WTC11 (cell line): ENCODE measurements at places on chromosomes 6 and 20. TPM values are rescaled to one million over a fixed set of nuclear protein-coding genes. Genes with fewer than 3 reads are reported as not detected.

DNA sequence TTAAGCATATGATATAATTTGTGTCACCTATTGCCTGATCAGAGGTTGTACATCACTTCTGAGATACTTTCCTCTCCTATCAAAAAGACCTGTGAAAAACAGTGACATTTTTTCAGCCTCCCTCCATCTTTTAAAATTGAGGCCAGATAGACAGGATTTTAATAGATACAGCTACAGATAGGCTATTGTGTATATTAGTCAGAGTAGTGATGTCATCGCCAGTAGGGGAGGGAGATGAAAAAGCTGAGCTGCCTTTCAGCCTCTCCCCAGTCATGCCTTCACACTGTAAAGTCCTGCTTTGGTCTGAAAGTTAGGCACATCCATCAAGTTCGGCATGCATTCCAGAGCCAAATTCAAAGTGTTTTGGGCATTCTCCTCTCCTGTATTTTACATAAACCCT, 7.9 kb upstream of the PABPC1L start:
- peaks cover 50% of the 10 kb centered on the region for H3K36me3 ChIP-seq
- H3K27ac ChIP-seq, result no peak overlapping the region
- DNase-seq, result no peak
- H3K4me3 ChIP-seq, result no peak overlapping the region
- no peaks in the 10 kb centered on the region for H3K4me1 ChIP-seq

- H3K4me1 ChIP-seq, result peaks cover 81% of the 10 kb centered on the region
- no peak overlapping the region for H3K4me3 ChIP-seq
- peaks cover 3% of the 10 kb centered on the region for H3K36me3 ChIP-seq
- H3K27ac ChIP-seq, result peak overlapping the region; percentile 64; the same call in 1 of the 2 replicates
- DNase-seq, result no peak
- H3K27me3 ChIP-seq, result no peaks in the 10 kb centered on the region
Observed at GRCh38 chr6:42446370-42446769, 5.4 kb downstream of the TRERF1 start.

- DNase-seq, result no peak
- peak overlapping the region; percentile 98 for H3K27ac ChIP-seq
- H3K4me1 ChIP-seq, result peaks cover 68% of the 10 kb centered on the region
- H3K27me3 ChIP-seq, result no peaks in the 10 kb centered on the region
- no peaks in the 10 kb centered on the region for H3K36me3 ChIP-seq
Observed at GRCh38 chr6:26025047-26025893, 62.0 kb upstream of the HFE start.

DNA sequence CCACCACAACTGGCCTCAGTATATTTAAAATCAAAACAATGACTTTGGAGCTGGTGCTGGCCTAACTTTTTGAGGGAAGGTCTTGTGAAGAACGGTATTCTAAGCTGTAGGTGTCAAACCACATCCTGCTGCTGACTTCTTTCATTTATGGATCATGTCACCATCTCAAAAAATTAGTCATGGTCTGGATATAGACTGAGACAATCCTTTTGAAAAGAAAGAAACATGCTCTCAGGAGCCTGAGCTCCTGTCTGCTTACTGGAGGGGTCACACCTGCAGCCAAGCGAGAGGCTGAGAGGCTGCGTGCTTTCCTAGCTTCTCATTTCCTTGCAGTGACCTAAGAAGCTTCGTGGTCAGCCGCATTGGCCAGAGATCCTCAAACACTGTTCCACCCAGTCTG, 55.2 kb downstream of the TIAM2 start:
- no peaks in the 10 kb centered on the region for H3K36me3 ChIP-seq
- peaks cover 13% of the 10 kb centered on the region for H3K4me1 ChIP-seq
- no peaks in the 10 kb centered on the region for H3K27me3 ChIP-seq

DNA sequence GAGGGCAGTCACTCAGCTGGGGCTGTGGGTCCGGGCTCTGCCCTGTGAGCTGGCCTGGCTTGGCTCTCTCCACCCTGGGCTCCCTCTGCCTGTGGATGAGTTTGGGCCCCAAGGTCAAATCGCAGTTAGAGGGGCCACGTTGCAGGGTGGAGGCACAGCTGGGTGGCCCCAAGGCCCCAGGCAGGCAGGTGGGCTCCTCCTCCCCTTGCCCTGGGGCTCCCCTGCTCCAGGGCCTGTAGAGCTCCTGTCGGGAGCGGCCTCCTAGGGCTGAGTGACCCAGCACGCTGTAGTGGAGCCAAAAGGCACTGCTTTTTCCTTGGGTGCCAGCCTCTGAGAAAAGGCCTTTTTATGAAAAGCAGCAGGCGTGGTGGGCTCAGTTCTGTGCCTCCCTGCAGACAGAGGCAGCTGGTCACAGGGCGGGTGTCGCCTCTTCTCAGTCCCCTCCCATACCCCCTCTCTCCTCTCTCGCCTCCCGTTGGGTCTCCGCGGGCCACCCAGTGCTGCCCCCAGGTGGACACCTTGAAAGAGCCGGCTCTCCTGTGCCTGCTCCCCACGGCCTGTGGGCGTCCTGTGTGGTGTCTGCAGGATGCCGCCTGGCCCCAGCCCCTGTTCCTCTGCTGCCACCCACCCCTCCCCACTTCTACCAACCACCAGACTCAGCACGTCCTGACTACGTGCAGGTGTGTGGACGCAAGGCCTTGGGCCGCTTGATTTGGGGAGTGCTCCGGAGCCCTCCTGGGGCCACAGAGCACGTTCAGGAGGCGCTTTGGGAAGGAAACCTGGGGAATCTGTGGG, 13.2 kb downstream of the SS18L1 start:
- H3K36me3 ChIP-seq, result peaks cover 37% of the 10 kb centered on the region
- peaks cover 28% of the 10 kb centered on the region for H3K4me1 ChIP-seq
- H3K4me3 ChIP-seq, result no peak overlapping the region
- peak; percentile 86 for DNase-seq

DNA sequence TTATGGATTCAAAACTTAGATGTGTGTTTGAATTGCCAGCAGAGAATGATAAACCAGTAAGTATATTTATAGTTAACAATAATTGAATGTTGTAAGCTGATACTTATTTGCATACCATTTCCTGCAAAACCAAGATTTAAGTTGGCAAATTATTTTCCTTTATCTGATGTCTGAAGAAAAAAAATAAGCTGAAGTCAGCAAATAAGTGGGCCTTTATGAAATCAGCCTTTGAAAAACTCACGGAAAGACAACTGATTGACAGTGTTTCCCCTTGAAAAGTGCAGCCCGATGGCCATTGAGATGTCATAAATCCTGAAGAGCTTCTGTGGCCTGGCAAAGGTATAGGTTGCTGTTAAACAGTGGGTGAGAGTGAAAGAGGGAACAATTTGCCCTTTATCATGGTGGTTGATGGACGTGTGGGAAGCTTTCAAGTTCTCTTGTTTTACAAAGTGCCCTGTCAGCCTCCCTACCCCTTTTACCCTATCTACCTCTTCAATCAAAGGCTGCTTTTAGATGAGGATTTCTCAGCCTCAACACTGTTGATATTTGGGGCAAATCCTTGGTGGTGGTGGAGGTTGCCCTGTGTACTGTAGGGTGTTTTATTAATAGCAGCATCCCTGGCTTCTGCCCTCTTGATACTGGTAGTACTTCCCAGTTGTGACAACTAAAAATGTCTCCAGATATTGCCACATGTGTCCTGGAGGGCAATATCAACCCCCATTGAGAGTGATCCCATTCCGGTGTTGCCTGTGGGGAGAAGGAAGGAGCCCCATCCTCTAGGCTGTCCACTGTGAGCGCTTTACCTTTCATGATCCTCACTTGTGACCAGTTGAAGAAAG, 50.2 kb downstream of the VAPB start:
- H3K27me3 ChIP-seq, result no peaks in the 10 kb centered on the region
- peaks cover 65% of the 10 kb centered on the region for H3K4me1 ChIP-seq
- no peak for DNase-seq
- H3K36me3 ChIP-seq, result peaks cover 22% of the 10 kb centered on the region
- peak overlapping the region; percentile 82 for H3K27ac ChIP-seq

- H3K27me3 ChIP-seq, result peaks cover 13% of the 10 kb centered on the region
- H3K4me1 ChIP-seq, result peaks cover 11% of the 10 kb centered on the region
- H3K4me3 ChIP-seq, result no peak overlapping the region
- no peak overlapping the region for H3K27ac ChIP-seq
Observed at GRCh38 chr20:40702504-40702903, 13.5 kb upstream of the MAFB start.

DNA sequence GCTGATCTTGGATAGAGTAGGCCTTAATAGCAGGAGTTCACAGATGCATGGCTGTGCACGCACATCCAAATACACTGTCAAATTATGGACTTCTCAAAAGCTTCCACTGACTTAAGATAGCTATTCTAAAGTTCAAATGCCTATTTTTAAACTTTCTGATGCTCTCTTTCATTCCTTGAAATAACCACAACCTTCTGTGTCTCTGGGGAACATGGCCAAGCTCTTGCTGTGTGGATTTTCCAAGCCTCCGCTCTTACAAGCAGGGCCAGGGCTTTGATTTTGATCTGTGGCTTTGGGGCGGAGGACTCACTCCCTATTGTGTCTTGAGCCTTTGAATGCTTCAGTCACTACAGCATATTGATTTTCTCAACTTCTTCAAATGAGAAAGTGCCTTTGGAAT, 35.7 kb upstream of the SNRPB2 start:
- no peaks in the 10 kb centered on the region for H3K4me1 ChIP-seq
- H3K36me3 ChIP-seq, result no peaks in the 10 kb centered on the region
- H3K27me3 ChIP-seq, result no peaks in the 10 kb centered on the region
- no peak for DNase-seq
- no peak overlapping the region for H3K4me3 ChIP-seq

DNA sequence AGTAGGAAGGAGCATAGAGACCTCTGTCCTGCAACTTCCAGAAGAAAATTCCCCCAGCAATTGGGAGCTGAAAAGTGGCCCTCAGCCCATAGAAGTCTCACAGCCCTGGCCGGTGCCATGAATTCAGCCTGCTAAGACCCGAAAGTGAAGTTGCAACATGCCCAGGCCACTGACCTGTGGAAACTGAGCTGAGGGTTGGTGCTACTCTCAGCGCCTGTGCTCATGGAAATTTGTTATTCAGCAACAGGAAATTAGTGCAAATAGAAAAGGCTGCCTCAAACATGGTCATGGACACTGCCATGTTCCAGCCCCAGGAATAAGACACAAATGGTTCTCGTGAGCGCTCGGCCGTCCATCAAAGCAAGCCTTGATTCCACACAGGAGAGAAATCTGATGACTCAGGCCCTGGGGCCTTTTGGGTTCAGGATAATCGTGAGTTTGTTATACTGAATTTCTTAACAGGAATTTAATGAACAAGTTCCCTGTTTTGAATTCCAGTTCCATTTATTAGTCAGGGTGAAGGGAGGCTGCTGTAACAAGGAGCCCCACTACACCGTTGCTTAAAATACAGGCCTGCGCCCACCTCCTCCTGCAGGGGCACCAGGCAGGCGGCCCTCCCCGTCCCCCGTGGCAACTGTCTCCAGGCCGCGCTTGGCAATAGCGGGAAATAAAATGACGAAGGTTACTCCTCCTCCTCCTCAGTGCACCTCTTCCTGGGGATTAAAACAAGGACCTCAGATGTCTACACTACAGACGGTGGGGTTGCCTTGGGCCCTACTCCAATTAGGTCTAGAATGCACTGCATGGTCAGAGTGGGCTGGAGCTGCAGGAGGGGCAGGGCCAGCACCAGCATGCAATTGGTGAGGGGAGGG, 152.9 kb downstream of the ERMARD start:
- no peak overlapping the region for H3K4me3 ChIP-seq
- peaks cover 3% of the 10 kb centered on the region; the same call in 1 of the 2 replicates for H3K4me1 ChIP-seq
- no peaks in the 10 kb centered on the region; the same call in 1 of the 2 replicates for H3K27me3 ChIP-seq
- H3K27ac ChIP-seq, result no peak overlapping the region

DNA sequence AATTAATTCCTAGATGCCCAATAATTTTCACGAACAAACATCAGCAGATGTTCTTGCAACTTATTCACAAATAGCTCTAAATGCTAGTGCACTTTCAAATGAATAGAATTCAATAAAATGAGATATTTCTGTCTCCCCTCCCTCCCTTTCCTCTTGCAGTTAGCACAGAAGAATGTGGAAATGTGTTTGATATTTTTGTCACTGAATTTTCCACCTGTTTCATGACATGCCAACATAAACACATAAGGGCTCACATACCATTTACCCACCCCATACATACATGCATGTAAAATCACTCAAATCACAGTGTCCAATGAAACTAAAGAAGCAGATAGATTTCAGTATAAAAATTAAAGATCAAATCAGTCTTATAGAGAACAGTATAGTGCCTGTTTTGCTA, 746.9 kb upstream of the MARCKS start:
- no peak overlapping the region for H3K4me3 ChIP-seq
- H3K4me1 ChIP-seq, result peaks cover 5% of the 10 kb centered on the region
- no peaks in the 10 kb centered on the region for H3K27me3 ChIP-seq

DNA sequence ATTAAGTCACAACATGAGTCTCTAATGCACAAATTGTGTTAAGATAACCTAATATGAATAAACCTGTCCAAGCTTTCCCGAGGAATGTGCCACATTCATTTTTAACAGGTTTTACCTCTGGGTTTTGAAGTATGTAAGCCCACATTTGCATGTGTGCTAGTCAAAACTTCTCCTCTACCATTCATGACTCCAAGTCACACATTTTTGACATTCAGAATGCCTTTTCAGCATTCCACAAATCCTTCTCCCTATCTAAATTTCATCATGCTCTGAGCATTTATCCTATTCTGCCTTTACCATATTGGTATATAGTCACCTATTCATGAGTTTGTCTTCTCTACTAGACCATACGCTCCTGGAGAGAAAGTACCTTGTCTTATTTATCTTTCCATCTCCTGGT, 56.5 kb downstream of the ADGRF5 start:
- H3K36me3 ChIP-seq, result no peaks in the 10 kb centered on the region
- H3K4me3 ChIP-seq, result no peak overlapping the region
- no peak for DNase-seq
- peaks cover 24% of the 10 kb centered on the region for H3K4me1 ChIP-seq
- H3K27me3 ChIP-seq, result no peaks in the 10 kb centered on the region

GRCh38 chr6:162904069-162904663, 176.4 kb downstream of the PACRG start:
- H3K36me3 ChIP-seq, result no peaks in the 10 kb centered on the region
- H3K4me3 ChIP-seq, result no peak overlapping the region
- H3K27me3 ChIP-seq, result no peaks in the 10 kb centered on the region
- peaks cover 15% of the 10 kb centered on the region for H3K4me1 ChIP-seq
- DNase-seq, result no peak

- no peak overlapping the region for H3K27ac ChIP-seq
- H3K4me1 ChIP-seq, result peaks cover 11% of the 10 kb centered on the region
- no peaks in the 10 kb centered on the region for H3K27me3 ChIP-seq
- DNase-seq, result no peak
- 0 out of 2 replicates have a peak, but pooled peaks cover 4% of the 10 kb centered on the region for H3K36me3 ChIP-seq
Observed at GRCh38 chr6:78770765-78771164, 96.6 kb upstream of the IRAK1BP1 start.

GRCh38 chr6:166446567-166447065, 63.9 kb upstream of the MPC1 start:
- no peak for DNase-seq
- H3K36me3 ChIP-seq, result peaks cover 21% of the 10 kb centered on the region; the same call in 1 of the 2 replicates
- no peak overlapping the region for H3K4me3 ChIP-seq
- no peaks in the 10 kb centered on the region for H3K4me1 ChIP-seq

- peaks cover 21% of the 10 kb centered on the region for H3K36me3 ChIP-seq
- H3K4me1 ChIP-seq, result peaks cover 13% of the 10 kb centered on the region
- H3K27me3 ChIP-seq, result peaks cover 3% of the 10 kb centered on the region; the same call in 1 of the 2 replicates
- no peak overlapping the region for H3K4me3 ChIP-seq
- no peak for DNase-seq
- no peak overlapping the region for H3K27ac ChIP-seq
Observed at GRCh38 chr6:145112711-145113148, 622.6 kb downstream of the EPM2A start.

Gene NPBWR2
- total RNA-seq, result not detected in 3 replicates

Gene CCN5
- total RNA-seq, result 0.16 to 0.37 TPM (median 0.23 TPM) in 3 replicates

Gene ZCCHC3
- 43.6 to 54.1 TPM (median 52.6 TPM) in 3 replicates for total RNA-seq

Gene PRSS16
- 18.5 to 21.1 TPM (median 19.3 TPM) in 3 replicates for total RNA-seq

Gene OR2H2
- not detected in 3 replicates for total RNA-seq

Gene PRSS35
- total RNA-seq, result 2.7 to 6.7 TPM (median 3.1 TPM) in 3 replicates

Gene DEFB126
- total RNA-seq, result 0.89 TPM in 1 of 3 replicates, not detected in the others
